ENCODE measurements at places on chromosomes 1 and 21.
A peak's percentile ranks its signal among the peaks of the same experiment; 100 is the strongest.

DNA sequence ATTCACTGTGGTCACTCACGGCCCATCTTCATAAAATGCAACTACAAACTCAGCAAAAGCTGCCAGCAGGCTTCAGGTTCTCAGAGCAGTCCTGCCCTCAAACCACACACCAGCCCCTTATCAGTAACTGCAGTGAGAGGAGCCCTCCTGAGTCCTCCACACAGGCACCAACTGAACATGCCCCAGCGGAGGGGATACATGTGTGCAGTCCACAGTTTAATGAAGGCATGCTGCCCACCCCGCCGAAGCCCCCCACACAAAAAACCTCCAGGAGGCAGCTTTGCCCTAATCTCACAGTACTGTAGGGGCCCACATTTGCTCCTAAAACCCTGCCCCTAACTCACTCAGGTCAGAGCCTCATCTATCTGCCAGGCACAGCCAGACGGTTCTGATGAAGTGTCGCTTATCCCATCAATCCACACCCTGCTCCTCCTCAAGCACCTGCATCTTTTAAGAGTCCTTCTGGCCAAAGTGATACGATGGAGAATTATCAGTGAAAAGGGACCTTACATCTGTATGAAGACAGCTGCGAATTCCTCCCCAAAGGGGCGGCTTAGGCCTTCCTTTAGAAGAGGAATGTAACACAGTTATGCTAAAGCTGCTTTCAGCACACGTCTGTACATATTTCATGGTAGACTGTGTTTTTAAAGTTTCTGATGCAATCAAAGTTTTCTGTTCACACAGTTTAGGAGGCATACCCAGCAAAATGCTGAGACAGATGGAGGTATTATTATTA lies 3.5 kb downstream of the ABCB10 start:
- no peak for DNase-seq

- no peak for DNase-seq
Observed at GRCh38 chr1:172770071-172770470, 111.2 kb downstream of the FASLG start.

DNA sequence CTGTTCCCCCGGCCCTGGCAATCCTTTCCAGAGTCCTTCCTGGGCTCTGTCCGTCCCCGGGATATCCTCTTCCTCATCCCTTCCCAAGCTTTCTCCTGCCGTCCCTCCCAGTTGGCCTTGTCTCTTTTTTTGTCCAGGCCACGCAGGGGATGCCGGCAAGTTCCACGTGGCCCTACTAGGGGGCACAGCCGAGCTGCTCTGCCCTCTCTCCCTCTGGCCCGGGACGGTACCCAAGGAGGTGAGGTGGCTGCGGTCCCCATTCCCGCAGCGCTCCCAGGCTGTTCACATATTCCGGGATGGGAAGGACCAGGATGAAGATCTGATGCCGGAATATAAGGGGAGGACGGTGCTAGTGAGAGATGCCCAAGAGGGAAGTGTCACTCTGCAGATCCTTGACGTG lies 13.4 kb upstream of the SVBP start:
- DNase-seq, result no peak

- no peak for DNase-seq
Observed at GRCh38 chr1:158105352-158106095, 75.2 kb upstream of the CD1D start.

DNA sequence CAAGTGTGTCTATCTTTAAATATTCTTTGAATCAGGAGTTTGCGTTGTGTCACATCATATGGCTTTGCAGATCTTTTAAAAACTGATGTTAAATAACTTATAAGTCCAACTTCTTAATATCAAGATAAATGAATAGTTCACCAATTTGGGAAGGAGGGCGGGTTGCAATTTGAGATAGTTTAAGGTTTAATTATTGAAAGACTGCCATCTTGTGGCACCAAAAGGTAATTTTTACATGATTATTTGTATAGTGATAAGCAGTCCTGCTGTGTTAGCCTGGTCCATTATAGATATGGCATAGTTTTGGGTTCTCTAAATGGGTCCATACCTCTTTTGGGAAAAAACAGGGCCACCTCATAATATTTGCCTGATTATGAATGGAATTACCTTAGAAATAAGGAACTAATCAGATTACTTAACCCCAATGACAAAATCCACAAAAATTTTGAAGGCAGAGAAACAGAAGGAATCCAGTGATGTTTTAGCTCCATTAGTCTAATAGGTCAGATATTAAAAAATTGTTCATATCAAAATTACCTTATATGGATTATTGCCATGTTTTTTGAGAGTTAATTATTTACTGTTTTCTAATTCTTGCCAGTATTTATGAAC lies 64.3 kb downstream of the PRKAA2 start:
- no peak for DNase-seq

- DNase-seq, result no peak
Observed at GRCh38 chr1:77280962-77281361, 857 bp upstream of the AK5 start.

- DNase-seq, result no peak
Observed at GRCh38 chr21:36893581-36893980, 72.9 kb downstream of the HLCS start.

- DNase-seq, result no peak
Observed at GRCh38 chr1:109351457-109351856, 44.6 kb upstream of the MYBPHL start.

DNA sequence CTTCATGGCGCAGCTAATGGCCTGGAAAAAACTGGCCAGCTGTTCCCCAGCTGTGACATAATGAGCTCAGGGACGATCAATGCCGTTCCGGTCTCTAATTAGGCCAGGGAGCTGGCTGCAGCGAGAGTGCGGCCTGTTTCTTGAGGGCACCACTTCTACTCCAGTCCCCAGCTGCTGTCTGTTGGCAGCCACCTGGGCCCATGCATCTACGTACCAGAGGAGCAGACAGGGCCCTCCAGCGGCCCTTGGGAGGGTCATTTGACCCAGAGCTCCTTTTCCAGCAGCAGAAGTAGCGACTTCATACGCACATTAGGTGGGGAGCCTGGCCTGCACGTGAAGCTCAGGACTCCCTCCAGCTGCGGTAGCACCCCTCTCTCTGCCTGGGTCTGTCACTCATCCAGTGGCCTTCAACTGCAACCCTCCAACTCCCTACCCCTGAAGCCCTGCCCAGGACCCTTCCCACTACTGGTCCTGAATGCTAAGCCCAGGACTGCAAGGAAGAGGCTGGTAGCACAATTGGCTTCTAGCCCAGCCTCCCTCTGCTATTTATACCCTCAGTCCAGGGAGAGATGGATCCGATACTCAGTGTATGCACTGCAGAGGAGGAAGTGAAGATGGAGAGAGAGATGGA lies 9.1 kb upstream of the GPR61 start:
- DNase-seq, result no peak

DNA sequence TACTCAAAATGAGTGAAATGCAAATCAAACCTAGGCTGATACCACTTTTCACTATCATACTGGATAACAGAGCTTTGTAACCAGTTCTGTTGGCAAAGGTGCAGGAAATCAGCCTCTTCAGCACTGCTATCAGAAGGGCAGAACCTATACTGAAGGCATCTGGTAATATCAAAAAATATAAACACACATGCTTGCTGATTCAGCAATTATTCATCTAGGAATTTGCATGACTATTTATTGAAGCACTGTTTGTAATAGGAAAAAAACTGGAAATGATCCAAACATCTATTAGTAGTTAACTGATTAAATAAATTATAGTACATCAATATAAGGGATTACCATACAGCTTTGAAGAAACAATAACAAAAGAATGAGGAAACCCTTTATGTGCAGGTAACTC lies 21.4 kb downstream of the ARHGAP29 start:
- no peak for DNase-seq

GRCh38 chr1:89844241-89844807 lies 23.5 kb downstream of the LRRC8D start:
- DNase-seq, result peak; percentile 37

GRCh38 chr1:145425436-145426029 lies at the start of gene NBPF20:
Gene NBPF20 (minus strand): TSS chr1:145425603. CDS start chr1:145405272, 20,331 bp downstream.
- DNase-seq, result peak; percentile 79

DNA sequence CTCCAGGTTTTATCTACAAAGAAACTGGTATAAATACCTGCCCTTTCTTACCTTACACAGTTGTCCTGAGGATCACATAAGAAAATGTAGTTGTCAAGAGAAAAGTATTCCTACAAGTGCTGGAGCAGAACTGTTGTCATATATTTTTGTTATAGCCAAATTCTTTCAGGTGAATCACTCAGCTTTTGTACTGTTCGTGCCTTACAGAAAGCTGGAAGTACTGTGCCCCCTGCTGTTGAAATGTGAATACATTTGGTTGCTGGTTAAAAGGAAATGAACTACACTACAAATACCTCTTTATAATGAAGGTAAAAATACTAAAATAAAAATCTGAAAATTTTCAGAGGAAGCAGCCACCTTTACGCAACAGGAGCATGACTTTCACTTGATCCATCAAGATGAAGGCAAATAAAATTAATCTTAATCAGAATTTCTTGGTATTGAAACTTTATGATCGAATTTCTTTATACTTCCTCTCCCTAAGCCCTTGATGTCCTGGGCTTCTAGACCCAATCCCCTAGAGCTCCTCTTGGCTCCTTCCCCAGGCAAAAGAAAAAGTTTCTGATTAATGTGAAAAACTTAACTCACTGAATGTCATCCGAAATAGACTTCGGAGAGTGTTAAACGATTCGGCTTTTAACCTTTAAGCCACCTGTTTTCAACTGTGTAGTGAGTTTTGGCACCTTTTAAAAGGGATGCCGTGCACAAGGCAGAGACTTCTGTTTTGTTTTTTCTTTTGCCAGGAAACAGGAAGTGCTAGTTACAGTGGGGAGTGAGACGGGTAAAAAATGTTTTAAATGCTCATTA lies 12.5 kb downstream of the CHML start:
- DNase-seq, result peak; percentile 39

DNA sequence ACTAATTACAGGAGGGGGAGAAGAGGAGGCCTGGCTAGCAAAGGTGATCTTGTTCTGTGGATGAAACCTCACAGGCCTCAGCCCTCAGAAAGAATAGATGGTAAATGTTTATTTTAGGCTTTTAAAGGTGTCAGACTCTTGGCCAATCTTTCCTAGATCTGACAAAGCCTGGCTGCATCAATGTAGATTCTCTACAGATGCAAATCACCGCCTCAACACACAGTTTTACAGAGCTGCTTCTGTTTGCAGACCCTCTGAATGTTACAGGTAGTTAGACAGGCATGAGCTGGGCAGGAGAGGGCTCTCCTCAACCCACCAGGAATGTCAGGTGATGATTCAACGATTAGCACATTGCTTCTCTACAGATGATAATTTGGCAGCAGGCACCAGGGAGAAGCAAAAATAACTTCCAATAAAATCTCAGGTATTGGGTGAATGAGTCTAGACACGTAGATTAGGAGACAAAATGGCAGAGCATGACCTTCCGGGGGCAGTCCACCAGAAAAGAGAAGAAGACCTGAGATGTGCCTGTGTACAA lies 105.4 kb upstream of the VANGL1 start:
- no peak for DNase-seq

GRCh38 chr1:187985145-187985896 lies 1156.6 kb downstream of the PLA2G4A start:
- no peak for DNase-seq

DNA sequence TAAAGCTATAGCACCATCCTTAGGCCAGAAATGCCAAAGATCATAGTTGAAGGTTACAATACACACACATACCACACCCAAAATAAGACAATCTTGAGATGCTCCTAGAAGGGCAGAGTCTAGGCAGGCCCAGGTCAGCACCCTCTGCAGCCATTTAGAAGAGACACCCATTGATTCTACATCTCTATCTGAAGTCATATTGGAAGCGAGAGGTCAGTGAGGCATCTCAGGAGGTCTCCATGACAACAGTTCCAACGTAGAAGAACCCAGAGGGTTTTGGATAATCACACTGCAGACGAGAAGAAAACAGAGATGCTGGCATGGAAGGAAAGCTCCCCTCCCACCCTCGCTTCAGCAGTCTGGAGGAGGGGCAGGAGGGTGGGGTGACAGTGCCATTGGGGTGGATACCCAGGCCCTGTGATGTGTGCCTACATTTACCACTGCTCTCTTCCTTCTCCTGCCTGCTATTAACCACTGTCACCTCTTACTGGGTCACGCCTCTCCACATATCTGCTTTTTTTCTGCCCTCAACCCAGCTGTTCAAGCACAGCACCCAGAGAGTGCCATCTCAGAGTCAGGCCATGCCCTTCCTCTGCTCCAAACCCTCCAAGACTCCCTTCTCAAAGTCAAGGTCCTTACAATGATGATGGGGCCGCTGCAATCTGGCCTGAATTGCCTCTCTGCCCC lies 6.2 kb downstream of the TMCO4 start:
- no peak for DNase-seq

- no peak for DNase-seq
Observed at GRCh38 chr1:34398241-34398915, 221.7 kb downstream of the C1orf94 start.

DNA sequence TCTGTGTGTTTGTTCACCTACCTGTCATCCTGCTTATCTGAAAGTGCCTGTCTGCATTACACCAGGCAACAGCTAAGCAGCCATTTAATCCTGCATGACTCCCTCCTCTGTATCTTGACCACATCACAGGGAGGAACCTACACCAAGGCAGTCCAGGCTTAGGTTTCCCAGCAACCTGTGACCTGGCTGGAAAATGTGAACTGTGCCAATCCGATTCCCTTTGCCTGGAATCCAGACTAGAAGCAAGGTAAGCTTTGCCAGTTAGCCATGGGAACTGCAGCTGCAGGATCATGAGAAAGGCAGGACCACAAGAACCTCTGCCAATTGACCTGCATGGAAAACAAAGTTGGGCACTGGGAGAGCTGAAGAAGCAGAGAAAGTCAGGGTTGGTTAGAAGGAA lies 6.3 kb upstream of the ATP1B1 start:
- no peak for DNase-seq

DNA sequence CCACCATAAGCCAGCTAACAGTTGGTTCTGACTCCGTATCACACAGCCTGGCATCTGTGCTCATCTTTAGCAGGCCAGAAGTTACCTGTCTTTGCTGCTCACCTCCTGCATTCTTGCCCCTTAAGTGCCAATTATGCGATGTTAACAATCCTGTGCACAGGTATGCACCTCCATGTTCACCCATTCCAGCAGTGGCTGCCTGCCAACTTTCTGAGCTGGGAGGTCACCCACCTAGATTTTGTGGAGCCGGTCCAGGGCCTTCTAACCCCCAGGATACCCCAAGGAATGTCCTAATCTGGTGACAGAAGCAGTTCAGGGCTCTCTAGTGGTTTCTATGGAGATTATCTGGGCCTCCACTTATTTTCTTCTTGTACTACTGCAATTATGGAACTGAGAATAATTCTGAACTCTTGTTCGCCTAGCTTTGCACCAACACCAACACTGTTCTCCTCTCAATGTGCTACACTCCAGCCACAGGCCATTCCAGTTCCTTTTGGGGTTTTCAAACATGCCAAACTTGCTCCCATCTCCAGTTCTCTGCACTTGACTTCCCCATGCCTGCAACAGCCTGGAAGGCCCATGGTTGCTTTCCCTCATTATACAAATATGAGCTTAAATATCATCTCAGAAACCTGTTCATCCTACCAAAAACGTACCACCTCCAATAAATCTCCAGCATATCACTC lies 9.0 kb downstream of the BCAR3 start:
- no peak for DNase-seq

All from stimulated activated naive CD8-positive, alpha-beta T cell treated with anti-CD3 and anti-CD28 coated beads, Interleukin-15, amount 100 ng/mL, for 72 hours (primary cell).